ENCODE measurements at places on chromosomes 12 and 14.

DNA sequence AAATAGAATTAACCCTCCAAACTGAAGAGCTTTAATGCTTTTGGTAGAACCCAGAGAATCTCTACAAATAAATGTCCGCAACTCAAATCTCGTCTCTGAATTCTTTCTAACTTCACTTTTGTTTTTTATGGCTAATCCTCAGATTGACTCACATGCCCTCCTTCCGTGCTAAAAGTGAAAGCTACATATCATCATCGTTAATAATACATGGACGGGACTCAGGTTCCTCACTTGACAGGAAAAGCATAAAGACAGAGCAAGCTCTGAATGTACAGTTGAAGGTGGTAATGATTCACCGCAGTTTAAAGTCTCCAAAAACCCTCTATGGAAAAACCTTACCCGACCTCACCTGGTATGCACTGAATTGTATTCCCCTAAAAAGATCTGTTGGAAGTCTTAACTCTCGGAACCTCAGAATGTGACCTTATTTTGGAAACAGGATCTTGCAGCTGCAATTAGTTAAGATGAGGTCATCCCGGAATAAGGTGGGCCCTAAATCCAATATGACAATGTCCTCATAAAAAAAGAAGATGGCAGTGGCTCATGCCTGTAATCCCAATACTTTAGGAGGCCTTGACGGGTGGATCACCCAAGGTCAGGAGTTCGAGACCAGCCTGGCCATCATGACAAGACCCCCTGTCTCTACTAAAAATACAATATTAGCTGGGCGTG, 147.4 kb upstream of the FOXN3 start:
- no peak for DNase-seq

DNA sequence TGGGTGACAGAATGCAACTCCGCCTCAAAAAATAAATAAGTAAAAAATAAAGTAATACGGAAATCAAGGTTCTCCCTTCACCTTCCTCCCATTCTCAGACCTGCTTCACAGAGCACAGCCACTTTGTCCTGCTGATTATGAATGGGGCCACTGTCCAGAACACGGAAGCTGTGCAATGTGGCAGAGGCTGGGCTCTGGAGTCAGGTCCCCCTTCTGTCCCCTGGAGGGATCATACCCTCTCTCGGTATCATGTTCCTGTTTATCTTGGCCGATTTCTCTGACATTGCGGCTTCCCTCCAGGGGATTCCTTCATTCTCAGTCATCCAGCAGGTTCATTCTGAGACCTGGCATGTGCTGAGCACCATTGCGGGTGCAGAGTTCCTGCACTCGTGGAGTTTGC, 11.3 kb downstream of the PPP2R5C start:
- no peak for DNase-seq

- DNase-seq, result no peak
Observed at GRCh38 chr14:53306267-53306721, 153.2 kb upstream of the DDHD1 start.

GRCh38 chr12:130970165-130970907, 16.6 kb downstream of the ADGRD1 start:
- no peak for DNase-seq

GRCh38 chr12:14993537-14994266, 20.9 kb downstream of the PDE6H start:
- no peak for DNase-seq

DNA sequence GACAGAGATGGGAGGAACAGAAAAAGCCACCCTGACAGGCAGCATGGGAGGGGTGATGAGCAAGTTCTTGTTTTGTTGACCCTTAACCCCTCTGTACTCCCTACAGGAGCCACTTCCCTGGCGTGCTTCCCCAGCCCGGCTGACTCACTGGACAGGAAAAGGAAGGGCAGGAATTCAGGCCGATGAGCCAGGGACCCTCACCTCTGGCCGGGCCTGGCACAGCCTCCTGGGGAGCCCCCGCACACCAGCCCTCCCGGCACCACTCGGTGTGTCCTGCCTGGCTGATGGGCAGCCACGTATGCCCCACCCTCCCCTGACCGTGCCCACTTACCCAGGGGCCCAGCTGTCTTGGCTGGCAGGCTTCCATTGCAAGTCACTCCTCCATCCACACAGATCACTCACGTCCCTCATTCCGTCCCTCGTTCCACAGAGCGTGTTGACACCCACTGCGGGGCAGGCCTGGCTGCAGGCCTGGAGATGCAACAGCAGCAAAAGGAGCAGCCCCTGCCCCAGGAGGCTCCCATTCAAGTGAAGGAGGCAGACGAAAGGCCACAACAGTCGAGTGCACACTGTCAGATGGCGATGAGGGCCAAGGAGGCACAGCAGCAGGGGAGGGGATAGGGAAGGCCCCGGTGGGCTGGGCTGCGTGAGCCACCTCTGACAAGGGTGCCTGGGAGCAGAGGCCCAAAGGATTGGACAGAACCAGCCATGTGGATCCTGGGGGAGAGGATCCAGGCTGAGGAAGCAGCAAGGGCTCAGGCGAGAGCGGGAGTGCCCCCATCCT, 19.7 kb upstream of the CD9 start:
- DNase-seq, result peak; percentile 57

DNA sequence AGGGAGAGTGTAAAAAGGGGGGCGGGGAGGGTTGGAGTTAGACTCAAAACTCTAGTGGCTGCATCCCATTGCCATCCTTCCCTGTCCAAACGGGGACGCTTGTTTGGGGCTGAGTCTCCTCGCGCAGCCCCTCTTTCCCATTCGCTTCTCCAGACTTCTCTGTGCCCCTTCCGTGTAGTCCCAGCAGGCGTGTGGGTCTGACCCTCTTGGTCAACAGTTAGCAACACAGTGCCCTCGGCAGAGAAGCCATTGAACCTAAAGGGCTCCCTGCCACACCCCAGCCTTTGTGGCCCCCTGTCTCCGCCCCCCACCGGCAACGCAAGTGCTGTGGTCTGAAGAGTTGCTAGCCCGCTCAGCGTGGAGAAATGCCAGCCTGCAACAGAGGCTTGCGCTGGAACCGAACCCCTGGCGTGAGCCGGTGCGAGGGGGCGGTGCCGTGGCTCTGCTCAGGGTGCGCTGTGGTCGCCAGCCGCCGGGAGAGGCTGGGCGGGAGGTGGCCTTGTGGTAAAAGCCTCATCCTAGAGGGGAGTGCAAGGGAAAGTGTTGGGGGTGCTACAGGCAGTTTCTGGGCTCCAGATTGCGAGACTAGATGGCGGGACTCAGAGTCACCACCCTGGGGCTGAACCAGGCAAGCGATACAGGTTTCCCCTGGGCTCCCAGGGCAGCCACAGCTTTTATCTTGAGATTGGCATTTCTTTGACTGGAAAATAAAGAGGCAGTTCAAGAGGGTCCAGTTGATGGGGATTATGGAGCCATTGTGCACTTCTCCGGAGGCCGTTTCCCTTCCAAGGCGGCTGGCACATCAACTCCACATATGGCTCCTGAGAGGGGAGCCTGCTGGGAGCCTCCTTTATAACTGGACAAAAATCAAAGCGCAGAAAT, 2.1 kb downstream of the PLXNC1 start:
- DNase-seq, result no peak

GRCh38 chr12:131779027-131779426, 49.2 kb upstream of the MMP17 start:
- DNase-seq, result no peak

DNA sequence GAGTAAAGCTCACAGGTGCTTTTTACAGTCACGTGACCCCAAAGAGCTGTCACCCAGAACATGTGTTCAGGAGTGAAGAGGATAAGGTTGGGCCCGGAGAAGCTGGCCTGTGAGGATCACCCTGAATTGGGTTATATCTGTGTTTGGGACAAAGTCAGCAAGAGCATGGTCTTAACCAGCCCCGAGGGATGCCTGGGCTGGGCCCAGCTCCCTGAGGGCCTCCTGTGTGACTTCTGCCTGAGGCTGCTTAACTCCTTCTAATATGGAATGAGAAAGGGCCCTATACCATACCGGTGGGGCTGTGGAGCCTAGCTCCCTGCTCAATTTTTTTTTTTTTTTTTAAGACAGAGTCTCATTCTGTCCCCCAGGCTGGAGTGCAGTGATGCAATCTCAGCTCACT, 2.5 kb downstream of the CDCA4 start:
- DNase-seq, result no peak

GRCh38 chr14:103232031-103232808, 101.8 kb upstream of the EIF5 start:
- no peak for DNase-seq

DNA sequence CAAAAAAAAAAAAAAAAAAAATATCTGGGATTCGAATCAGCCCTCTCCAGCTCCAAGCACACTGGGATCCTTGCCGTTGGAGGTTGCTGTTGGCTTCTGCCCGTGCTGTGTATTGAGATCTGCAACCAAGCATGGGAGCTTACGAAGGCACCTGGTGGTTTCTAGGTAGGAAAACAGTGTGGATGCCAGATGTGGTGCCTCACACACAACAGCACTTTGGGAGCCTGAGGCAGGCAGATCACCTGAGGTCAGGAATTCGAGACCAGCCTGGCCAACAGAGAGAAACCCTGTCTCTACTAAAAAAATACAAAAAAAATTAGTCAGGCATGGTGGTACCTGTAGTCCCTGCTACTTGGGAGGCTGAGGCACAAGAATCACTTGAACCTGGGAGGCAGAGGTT, 47.4 kb downstream of the ATF7 start:
- DNase-seq, result no peak

GRCh38 chr12:79194595-79194994, 330.0 kb downstream of the SYT1 start:
- no peak for DNase-seq

- no peak for DNase-seq
Observed at GRCh38 chr12:1660304-1661187, 30.3 kb upstream of the ADIPOR2 start.

DNA sequence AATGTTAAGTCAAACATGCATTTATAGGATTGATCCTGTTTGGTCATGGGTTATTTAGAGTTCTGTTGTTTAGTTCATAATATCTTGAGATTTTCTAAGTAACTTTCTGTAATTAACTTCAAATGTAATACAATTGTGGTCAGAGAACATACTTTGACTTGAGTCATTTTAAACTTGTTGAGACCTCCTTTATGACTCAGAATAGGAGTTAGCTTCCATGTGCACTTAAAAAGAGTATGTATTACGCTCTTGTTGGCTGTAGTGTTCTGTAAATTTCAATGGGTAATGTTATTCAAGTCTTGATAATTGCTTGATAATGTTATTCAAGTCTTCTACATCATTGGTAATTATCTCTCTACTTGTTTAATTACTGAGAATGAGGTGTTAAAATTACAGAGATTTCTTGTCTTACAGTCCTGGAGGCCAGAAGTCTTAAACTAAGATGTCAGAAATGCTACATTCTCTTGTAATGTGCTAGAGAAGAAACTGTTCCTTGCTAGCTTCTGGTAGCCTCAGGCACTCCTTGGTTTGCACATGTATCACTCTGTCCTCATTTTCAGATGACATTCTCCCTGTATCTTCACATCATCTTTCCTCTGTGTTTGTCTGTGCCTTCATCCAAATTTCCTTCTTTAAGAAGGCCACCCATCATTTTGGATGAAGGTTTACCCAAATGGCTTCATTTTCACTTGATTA, 197.3 kb downstream of the TMTC3 start:
- DNase-seq, result no peak

DNA sequence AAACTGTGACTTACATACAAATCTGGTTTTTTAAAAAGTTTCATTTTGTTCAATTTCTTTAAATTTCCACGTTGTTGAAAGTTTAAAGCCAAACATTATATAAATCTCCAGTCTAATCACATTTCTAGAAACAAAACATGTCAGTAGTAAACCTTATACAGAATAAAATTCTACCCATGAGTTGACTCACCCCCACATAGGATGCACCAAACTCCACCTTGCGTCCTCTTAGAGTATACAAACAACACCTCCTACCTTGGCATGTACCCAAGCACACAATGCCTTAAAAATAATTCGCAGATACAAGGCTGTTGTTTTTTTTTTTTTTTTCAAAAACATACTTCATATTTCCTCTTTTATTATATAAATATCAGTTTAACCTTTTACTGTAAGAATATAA, 3.3 kb downstream of the FBXL14 start:
- no peak for DNase-seq

GRCh38 chr14:95226801-95227200, 69.5 kb upstream of the DICER1 start:
- no peak for DNase-seq

- no peak for DNase-seq
Observed at GRCh38 chr12:8906266-8907180, 7.8 kb upstream of the PHC1 start.

DNA sequence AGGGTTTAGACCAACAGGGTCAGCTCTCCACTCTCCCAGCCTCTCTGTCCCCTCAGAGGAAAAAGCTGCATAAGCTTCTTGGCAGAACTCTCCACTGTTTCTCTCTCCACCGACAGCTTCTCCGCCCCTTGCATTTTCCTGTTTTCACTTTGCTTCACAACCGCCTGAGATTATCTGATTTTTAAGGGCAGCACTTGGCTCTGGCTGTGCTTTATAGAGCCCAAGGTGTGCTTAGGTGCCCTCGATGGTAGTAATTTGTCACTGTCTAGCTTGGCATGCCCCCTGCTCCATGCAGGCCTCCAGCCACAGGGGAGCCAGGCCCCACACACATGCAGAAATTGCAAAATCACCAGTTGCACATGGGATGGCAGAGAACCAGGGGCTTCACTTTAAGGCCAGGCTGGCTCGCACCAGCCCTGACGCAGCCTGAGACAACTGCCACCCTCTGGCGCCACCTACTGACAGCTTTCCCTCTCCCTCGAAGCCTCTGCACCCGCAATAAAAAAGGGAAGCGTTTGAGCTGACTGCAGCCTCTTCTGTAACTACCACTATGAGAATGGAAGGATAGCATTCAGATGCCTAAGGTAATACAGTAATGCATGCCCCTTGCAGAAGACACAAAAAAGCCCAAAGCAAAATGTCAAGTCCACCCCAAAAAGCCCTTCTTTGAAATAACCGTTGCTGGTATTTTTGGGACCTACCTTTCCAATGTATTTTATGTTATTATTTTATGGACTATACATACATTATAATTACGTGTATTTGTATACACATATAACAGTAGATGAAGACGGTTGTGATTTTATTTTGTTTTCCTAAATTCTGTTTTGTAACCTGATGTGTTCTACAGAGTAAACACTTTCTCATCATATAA, 32.0 kb upstream of the RIMBP2 start:
- DNase-seq, result no peak

- no peak for DNase-seq
Observed at GRCh38 chr12:124852911-124853427, 10.7 kb downstream of the SCARB1 start.

GRCh38 chr14:63542231-63542999, 762 bp downstream of the PPP2R5E start:
- no peak for DNase-seq

DNA sequence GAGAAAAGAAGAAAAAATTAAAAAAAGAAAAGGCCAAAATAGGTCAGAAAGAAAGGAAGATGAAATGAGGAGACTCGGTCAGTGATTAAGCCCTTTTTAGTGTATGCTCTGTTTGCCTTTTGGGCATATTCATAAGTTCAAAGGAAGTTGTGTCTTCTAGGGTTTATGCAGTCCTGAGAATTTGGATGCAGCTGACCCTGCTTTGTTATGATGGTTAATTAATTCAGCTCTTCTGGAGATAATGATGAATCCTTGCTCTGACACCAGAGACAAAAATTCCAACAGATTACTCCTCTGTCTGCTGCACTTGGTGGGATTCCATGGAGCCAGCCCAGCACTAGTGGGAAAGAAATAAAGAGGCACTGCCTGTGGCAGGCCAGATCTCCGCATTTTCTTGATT, 4.5 kb upstream of the SLC7A8 start:
- DNase-seq, result no peak

GRCh38 chr12:13252024-13252423, 55.5 kb downstream of the EMP1 start:
- DNase-seq, result no peak

Measured in brain pericyte (primary cell).